ENCODE measurements at places on chromosomes 4 and X.

GRCh38 chrX:50698944-50699343 is 115.0 kb downstream of the SHROOM4 start:
- DNase-seq, result no peak

GRCh38 chrX:103157496-103158316 is 57.2 kb upstream of the BEX4 start:
- DNase-seq, result no peak

DNA sequence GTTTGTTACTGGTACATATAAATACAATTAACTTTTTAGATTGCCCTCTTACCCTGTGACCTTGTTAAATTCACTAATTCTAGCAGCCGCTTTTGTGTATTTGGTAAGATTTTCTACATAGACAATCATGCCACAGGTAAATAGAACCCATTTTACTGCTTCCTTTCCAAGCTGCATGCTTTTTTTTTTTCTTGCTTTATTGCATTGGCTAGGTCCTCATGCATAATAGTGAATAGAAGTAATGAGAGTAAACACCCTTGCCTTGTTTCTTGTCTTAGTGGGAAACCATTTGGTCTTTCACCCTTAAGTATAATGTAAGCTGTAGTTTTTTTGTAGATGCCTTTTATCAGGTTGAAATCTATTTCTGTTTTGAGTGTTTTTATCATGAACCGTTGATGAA is 7.7 kb upstream of the TMEM271 start:
- DNase-seq, result no peak

DNA sequence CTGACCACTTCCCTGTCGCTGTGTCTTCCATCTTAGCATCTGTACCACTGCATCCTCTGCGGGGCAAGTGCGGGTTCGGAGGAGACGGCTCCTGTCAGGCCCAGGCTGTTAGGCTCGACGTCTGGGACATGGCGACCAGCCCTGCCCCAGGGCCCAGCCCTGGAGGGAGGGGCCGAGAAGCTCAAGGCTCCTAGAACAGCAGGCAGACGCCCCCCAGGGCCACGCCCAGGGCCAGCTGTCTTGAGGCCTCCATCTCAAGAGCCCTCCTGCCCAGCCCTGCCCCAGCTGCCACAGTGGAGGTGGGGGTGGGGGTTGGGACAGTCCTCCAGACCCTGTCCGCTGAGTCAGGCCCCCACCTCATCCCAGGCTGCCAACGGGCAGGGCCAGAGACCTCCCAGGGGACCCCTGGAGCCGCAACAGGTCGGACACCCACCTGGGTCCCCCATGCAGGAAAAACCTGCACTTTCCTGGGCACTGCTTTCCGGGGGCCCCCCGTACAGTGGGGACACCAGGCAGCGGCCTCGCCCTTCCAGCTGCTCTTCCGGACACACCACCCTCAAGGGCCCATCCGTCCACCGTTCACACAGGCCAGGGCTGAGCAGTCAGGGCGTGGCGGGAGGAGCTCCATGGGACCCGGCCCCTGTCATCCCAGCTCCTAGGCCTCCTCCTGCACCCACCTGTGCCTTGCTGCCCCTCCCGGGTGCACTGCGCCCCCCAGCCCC is 83.1 kb downstream of the FAM53A start:
- no peak for DNase-seq

GRCh38 chr4:116632269-116632668 is 453.1 kb downstream of the TRAM1L1 start:
- no peak for DNase-seq

GRCh38 chrX:151151665-151152267 is 24.6 kb upstream of the GPR50 start:
- DNase-seq, result no peak

DNA sequence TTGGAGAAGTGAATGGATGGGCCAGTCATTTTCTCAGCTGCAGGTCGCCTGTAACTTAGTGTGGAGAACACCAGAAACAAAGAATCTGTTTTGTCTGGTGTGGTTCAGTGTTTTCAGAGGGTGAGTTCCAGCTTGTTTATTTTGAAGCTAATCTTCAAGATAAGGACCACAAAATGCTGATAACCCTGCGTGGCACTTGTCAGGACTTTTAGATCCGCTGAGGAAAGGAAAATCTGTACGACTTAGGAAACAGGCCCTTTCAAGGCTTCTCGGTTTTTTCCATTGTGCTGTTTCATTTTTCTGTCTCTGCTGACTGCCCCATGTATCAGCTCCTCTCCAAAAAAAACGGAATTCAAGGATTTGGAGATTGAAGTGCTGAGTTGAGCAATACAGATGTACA is 8.7 kb upstream of the ANAPC4 start:
- no peak for DNase-seq

GRCh38 chr4:53130896-53131561 is 234.8 kb downstream of the SCFD2 start:
- DNase-seq, result no peak

DNA sequence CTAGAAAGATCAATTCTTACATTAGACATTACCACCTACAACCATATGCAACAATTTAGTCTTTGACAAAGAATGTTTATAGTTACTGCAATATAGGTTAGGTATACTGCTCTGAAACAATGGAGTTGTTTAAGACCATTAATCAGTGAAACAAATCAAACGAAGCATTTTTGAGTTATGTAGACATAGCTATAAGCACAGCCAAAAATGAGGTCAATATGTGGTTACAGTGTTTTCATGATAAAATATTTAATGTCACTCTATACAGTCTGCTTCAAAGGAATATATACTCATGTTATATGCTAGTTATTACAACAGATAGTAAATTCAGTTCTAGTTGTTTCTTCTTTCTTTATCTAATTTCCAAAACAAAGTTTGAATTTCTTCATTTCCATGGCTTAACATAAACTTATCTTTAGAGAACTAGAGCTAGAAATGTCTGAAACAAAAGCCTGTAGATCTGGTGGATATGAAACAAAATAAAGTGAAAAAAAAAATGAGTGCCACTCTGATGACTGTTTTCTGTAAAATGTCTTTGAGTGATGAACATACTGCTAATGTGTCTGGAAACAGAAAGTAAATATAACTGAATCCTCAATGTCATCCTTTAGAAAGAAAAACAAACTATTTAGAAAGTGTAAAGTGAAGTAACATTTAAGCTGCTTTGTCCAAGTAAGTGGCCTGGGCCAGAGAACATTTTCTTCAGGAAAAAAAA is 809.0 kb downstream of the FAT4 start:
- DNase-seq, result no peak

DNA sequence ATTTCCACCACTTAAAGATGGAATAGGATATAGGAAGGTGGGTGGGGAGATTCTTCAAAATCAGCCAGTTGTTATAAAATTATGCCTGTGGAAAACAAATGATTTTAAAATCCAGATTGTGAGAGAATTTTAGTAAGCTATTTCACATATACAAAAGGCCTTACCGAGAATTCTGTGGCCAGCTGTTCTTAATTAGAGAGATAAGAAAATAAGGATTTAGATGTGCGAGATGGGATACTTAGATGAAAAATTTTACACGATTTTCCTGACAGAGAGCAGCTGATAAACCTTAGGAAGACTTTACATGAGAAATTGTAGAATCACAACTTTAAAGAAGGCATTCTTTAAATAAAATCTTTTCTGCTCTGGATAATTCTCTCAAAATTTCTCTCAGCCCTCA is 94.5 kb upstream of the IQCM start:
- DNase-seq, result no peak
